ENCODE measurements at places on chromosomes 12 and 14. TPM values are rescaled to one million over a fixed set of nuclear protein-coding genes. Genes with fewer than 3 reads are reported as not detected.

The RGS6 gene
- not detected for total RNA-seq

DNA sequence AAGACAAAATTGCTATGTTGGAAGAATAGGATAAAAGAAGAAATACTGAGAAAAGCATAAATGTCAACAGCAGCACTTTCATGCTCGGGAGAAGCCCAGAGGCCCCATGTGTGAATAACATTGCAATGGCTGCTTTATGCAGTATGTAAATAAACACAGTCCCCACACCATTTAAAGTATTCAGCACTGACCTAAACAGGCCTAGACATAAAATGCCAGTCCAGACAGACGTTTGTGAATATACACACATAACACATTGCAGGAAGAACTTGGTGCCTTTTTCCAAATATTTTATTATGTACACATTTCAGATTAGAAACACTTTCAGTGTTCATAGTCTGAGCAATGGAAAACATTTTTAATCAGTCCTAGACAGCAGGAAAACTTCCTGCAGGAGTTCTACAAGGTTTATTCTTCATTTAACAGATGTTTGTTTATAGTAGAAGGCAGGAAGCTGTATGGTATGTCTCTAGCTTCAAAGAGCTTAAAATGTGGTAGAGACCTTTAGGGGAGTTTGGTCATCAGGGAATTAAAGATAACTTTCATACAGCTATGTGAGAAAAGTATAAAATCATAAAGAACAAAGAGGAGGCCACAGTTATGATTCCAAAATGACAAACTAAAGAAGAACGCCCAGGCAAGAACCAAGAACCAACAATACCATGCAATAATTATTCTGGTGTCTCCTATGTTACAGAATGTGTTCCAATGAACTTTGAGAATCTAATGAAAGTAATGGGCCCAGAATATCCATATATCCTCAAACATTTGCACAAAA, 30.6 kb upstream of the SLC38A2 start:
- peaks cover 52% of the 10 kb centered on the region for H3K4me1 ChIP-seq
- H3K27me3 ChIP-seq = no peaks in the 10 kb centered on the region
- H3K27ac ChIP-seq = no peak overlapping the region
- H3K36me3 ChIP-seq = peaks cover 28% of the 10 kb centered on the region
- no peak for DNase-seq

GRCh38 chr14:77180726-77181602, 634 bp upstream of the TMEM63C start:
- peaks cover 27% of the 10 kb centered on the region for H3K27me3 ChIP-seq
- H3K36me3 ChIP-seq = no peaks in the 10 kb centered on the region
- no peak for DNase-seq
- H3K4me3 ChIP-seq = peak overlapping the region; percentile 69

DNA sequence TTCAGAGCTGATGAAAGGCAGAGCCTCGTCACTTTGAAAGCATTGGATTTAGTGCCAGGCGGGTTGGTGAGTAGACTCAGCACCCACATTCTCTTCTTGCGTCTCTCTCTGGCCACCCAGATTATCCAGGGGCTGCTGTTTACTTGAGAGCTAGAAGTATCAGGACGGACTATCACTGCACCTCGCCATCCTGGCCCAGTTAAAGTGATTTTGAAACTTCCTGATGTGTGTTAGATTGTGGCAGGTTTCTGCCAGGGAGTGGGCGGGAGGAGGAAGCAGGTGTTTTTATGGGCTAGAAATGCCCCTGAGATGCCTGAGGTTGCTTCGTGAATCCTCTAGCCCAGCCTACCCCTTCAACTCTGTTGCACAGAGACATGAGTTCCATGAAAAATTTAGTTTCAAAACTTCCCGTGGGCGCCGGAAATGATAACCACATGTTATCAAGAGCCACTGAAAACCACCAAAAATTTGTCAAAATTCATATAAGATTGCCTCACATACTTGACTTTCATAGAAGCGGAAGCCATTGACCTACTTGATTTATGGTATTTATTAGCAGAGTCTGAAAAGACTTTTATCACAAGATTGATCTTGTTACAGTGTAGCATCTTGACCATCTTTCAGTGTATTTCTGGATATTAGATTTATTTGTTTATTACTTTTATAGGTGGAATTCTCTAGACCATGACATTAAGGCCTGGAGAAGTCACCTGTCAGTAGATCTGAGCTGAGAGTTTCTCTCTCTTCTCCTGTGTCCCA, 466.0 kb downstream of the RAD51B start:
- peaks cover 46% of the 10 kb centered on the region for H3K4me1 ChIP-seq
- no peaks in the 10 kb centered on the region for H3K27me3 ChIP-seq
- H3K4me3 ChIP-seq = peak overlapping the region; percentile 62
- peak overlapping the region; percentile 90 for H3K27ac ChIP-seq
- H3K36me3 ChIP-seq = peaks cover 2% of the 10 kb centered on the region
- DNase-seq = peak; percentile 51

GRCh38 chr14:34966413-34966812, 16.4 kb upstream of the SRP54 start:
- H3K27me3 ChIP-seq = no peaks in the 10 kb centered on the region
- H3K27ac ChIP-seq = no peak overlapping the region
- H3K4me3 ChIP-seq = no peak overlapping the region
- H3K36me3 ChIP-seq = peaks cover 19% of the 10 kb centered on the region
- H3K4me1 ChIP-seq = peaks cover 3% of the 10 kb centered on the region
- no peak for DNase-seq

DNA sequence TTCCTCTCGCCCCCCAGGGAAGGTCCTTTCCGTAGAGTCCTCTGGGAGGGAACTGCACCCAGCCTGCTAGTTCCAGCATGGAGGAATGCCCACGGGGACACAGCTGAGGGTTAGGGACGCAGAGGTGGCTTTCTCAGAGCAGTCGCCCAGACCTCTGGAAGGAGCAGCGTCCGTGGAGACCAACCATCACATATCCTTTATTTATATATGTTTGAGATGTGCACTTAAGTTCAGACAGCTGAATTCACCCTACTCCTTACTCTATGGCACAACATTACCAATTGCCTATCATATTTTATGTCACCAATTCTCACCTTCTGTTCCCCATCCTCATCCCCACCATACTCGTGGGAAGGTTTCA, 305.6 kb upstream of the DIO3 start:
- H3K4me1 ChIP-seq = peaks cover 11% of the 10 kb centered on the region
- no peak overlapping the region for H3K27ac ChIP-seq
- H3K27me3 ChIP-seq = peaks cover 19% of the 10 kb centered on the region

GRCh38 chr12:123860377-123860776, 98.3 kb downstream of the DNAH10 start:
- no peaks in the 10 kb centered on the region for H3K36me3 ChIP-seq
- DNase-seq = no peak
- H3K27ac ChIP-seq = no peak overlapping the region
- H3K27me3 ChIP-seq = peaks cover 2% of the 10 kb centered on the region

DNA sequence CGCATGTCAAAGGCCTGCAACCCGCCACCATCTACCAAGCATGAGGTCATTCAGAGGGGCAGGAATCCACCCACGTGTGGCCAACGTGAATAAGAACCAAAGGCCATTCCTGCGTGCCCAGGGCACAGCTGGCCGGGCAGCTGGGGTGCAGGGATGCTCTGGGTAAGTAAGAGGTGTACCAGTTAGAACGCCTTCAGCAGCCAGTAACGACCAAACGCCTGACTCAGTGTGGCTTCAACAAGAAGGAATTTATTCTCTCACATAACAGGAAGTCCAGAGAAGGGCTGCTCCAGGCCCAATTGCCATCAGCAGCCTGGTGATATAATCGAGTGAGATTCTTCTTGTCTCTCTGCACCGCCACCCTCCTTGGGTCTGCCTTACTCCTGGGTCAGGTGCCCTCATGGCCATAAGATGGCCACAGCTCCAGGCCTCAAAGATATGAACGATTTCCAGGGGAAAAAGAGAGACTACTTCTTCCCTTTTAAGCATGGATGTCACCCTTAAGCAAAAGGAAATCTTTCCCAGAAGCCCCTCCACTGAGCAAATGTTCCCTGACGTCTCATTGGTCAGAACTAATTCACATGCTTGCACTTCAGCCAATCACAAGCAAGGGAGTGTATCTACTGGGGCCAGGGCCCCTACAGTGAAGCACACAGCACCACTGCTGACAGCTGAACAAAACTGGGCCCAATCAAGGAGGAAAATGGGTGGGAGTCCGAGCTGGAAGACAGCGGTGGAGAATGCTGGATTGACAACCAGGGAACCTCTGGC, 7.3 kb downstream of the TTC7B start:
- H3K27ac ChIP-seq = no peak overlapping the region
- peaks cover 5% of the 10 kb centered on the region for H3K27me3 ChIP-seq
- DNase-seq = no peak
- no peak overlapping the region for H3K4me3 ChIP-seq
- H3K4me1 ChIP-seq = no peaks in the 10 kb centered on the region

DNA sequence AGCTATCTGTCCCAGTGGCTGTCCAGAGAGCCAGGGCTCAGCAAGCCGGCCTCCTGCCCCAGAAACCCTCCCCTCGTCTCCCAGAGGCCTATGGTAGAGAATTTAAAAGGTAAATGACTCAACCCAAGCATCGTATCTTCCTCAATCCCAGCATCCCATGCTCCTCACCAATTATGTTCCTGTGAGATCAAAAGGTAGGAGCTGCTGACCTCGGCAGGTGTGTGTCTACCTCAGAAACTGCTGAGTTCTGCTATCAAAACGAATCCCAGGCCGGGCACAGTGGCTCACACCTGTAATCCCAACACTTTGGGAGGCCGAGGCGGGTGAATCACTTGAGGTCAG, 49.3 kb downstream of the FOXN3 start:
- no peak overlapping the region for H3K27ac ChIP-seq
- H3K4me3 ChIP-seq = no peak overlapping the region
- DNase-seq = no peak
- no peaks in the 10 kb centered on the region for H3K27me3 ChIP-seq
- peaks cover 32% of the 10 kb centered on the region for H3K4me1 ChIP-seq

DNA sequence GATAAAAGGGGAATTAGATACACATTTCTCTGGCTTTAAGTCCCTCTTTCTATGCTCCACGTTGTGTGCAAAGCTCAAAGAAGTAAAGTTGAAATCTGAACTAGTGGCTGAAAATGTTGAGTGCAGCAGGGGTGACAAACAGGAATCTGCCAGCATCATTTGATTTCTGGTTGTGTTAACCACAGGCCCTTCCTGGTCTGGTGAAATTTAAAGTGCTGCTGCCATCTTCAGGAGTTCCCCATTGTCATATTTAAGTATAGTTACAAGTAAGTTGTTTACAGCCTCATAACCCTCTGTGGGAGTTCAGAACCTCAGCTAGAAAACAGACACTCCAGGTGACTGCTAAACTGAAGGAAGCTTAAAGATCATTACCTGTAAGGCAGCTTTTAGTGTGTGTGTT, 90.9 kb upstream of the CCDC196 start:
- no peaks in the 10 kb centered on the region for H3K36me3 ChIP-seq
- no peak overlapping the region for H3K27ac ChIP-seq
- no peak for DNase-seq
- no peak overlapping the region for H3K4me3 ChIP-seq

DNA sequence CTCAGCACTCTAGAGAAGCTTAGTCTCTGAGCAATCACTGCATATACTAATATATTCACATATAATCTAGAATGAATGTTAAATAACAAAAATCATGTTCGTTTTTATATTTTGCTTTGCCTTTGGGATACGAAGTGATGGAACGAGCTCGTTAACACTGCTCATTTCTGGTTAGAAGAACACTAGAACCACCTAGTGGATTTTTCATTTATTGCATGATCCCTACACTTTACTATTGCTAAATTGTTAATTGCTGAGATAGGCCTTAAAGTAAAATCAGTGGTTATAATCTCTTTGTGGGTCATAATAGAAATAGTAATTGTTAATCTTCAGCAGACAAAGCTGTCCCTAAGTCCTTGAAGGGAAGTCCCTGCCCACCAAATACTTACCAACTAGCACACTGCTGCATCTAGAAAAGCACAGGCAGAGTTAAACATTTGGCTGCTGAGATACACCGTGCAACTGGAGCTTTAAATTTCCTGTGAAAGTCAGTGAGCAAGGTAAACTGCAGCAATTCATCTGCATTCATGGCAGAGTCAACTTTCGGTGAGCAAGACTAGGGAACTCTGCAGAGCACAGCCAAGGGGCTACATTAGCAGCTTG, 353.7 kb downstream of the APAF1 start:
- H3K4me3 ChIP-seq = no peak overlapping the region
- H3K27ac ChIP-seq = no peak overlapping the region
- no peaks in the 10 kb centered on the region for H3K4me1 ChIP-seq
- H3K36me3 ChIP-seq = no peaks in the 10 kb centered on the region
- H3K27me3 ChIP-seq = peaks cover 2% of the 10 kb centered on the region
- no peak for DNase-seq

GRCh38 chr12:47856721-47857575, 37.2 kb upstream of the HDAC7 start:
- H3K27ac ChIP-seq = no peak overlapping the region
- no peak for DNase-seq
- peaks cover 28% of the 10 kb centered on the region for H3K36me3 ChIP-seq
- H3K4me3 ChIP-seq = no peak overlapping the region

- H3K27me3 ChIP-seq = peaks cover 46% of the 10 kb centered on the region
- H3K27ac ChIP-seq = no peak overlapping the region
- peaks cover 1% of the 10 kb centered on the region for H3K4me1 ChIP-seq
- peak overlapping the region; percentile 65 for H3K4me3 ChIP-seq
Observed at GRCh38 chr12:131828671-131829355, 620 bp downstream of the MMP17 start.
